ENCODE measurements at places on chromosomes 1 and 21.
A peak's percentile ranks its signal among the peaks of the same experiment; 100 is the strongest.

- no peak for DNase-seq
Observed at GRCh38 chr1:78090472-78091133, 44.8 kb downstream of the GIPC2 start.

- DNase-seq = no peak
Observed at GRCh38 chr1:166221316-166221715, 54.5 kb upstream of the FAM78B start.

GRCh38 chr1:113691184-113691583, 68.1 kb downstream of the PHTF1 start:
- peak; percentile 72 for DNase-seq

DNA sequence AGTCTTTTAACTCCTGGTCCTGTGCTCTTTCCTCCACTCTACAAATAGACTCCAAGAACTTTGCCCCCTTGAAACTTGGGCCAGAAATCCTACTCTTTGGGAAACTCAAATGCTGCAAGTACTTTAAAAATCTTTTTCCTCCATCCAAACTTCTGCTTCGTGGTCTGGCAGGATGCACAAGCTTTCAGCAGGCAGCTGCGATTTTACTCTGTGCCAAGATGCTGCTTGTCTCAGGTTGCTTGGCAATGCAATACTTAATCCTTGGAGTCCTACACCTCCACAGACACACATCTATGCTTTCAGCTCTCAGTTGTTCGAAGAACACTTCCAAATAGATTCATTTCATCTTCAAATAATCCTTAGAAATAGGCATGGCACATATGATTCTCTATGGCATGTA, 435.3 kb upstream of the USP24 start:
- no peak for DNase-seq

DNA sequence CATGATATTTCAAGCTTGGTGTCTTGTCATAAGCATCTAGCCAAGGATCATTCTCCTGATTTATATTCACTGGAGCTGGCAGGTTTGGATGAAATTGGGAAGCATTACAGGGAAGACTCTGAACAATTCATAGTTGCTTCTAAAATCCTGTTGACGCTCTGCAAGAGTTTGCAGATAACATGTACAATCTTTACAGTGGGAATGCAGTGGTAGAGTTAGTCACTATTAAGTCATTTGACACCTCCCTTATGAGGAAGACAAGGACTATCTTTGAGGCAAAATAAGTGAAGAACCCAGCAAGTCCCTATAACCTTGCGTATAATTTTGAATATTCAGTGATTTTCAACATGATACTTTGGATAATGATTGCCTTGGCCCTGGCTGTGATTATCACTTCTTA, 45.3 kb upstream of the CRB1 start:
- no peak for DNase-seq

DNA sequence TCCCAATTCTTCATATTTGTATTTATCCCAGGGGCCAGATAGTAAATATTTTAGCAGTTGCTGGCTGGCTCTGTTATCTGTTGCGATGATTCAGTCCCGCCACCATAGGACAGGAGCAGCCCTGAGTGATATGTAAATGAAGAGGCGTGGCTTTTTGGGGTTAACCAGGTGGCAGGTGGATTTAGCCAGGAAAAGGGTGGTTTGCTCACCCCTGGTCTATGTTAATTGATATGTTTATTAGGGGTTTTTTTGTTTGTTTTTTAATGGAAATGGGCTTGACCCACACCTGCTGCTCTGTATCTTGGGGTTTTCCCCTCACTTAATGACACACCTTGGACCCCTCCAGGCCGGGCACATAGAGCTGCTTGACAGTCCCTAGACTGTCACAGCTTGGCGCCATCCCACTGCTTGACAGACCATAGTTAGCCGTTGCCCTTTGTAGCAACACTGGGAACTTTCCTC, 62.8 kb downstream of the PIK3CD start:
- peak; percentile 58 for DNase-seq

DNA sequence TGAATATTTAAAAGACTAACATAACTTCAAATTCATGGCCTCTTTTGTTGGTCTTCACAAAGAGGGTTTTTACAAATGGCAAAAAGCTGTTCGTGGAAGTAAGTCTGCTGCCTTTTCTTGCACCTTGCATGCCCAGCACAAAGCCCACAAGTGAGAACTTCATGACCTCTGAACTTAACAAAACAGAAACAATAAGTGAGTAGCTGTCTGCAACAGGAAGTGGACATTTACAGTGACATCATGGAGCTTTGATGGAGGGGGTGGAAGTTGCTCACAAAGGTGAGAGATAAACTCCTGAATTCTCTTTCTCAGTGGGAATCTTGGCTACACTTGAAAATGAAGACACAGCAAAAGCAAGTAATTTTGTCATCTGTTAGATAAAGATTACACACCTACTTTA, 303.3 kb upstream of the DEPDC1 start:
- DNase-seq = no peak

DNA sequence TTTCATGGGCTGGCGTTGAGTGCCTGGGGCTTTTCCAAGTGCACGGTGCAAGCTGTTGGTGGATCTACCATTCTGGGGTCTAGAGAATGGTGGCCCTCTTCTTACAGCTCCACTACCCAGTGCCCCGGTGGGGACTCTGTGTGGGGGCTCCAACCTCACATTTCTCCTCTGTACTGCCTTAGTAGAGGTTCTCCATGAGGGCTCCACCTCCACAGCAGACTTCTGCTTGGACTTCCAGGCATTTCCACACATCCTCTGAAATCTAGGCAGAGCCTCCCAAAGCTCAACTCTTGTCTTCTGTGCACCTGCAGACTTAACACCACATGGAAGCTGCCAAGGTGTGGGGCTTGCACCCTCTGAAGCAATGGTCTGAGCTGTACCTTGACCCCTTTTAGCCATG, 82.1 kb downstream of the CCDC18 start:
- no peak for DNase-seq

- DNase-seq = no peak
Observed at GRCh38 chr1:9840176-9840575, 16.4 kb upstream of the CLSTN1 start.

DNA sequence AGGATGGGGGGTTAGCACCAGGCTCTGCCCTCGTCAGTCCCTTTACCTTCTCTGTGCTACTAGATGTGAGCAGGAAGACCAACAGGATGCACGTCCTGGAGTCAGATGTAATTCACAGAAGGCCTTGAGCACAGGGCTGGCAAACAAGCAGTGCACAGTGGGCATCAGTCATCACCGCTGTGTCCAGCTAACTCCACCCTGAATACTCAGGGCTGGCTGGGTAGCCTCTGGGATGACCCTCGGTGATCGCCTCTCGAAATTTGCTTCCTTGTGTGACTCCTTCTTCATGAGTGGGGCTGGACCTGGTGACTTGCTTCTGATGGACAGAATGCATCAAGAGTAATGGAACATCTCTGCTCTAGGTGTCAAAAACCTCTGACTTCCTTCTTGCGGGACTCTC, 92.2 kb upstream of the TMPRSS2 start:
- no peak for DNase-seq

- DNase-seq = no peak
Observed at GRCh38 chr1:232872738-232873137, 67.5 kb downstream of the MAP10 start.

DNA sequence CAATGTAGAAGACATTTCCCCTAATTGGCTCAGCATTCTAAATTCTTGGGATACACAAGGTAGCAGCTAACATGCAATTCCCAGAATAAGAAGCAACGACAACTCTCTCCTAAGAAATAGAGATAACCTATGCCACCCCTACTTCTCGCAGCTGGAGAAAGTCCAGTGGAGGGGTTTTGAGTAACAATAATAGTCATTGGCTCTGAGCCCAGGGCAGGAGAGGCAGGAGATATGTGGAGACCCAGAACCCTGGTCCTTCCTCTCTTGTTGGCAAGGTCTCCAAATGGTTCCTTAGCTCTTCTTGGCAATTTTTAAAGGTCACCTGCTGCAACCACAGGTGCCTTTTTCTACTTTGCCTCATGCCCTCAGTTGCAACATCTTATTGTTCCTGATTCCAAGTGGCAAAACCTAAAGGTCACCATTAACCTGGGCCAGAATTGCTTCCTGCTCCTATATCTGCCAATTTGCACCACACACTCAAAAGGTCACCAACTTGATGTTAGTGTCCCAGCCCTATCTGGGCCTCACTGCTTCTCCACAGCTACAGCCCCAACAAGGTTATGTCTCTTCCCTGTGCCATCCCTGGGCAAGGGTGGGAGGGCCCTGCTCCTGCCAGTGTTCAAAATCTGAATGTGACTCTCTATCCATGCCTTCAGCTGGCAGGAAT, 36.7 kb downstream of the TBX15 start:
- no peak for DNase-seq

- no peak for DNase-seq
Observed at GRCh38 chr1:219883400-219884332, 44.7 kb downstream of the SLC30A10 start.

DNA sequence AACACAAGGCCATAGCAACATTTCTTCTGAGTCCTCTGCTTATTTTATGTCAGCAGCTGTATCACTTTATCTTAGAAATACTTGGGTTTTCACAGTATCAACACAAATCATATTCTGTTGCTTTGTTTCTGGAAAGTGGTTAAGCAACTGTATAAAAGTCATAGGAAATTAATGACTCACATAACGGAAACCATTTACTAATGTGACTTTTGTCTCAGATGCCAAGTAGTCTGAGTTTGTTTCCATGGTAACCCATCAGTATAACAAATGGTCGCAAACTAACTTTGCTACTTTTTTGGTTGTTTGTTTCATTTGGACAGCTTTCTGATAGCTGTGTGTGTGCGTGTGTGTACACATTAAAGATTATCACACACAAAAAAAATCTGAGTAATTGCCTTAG, 31.1 kb downstream of the EEIG2 start:
- DNase-seq = peak; percentile 85

DNA sequence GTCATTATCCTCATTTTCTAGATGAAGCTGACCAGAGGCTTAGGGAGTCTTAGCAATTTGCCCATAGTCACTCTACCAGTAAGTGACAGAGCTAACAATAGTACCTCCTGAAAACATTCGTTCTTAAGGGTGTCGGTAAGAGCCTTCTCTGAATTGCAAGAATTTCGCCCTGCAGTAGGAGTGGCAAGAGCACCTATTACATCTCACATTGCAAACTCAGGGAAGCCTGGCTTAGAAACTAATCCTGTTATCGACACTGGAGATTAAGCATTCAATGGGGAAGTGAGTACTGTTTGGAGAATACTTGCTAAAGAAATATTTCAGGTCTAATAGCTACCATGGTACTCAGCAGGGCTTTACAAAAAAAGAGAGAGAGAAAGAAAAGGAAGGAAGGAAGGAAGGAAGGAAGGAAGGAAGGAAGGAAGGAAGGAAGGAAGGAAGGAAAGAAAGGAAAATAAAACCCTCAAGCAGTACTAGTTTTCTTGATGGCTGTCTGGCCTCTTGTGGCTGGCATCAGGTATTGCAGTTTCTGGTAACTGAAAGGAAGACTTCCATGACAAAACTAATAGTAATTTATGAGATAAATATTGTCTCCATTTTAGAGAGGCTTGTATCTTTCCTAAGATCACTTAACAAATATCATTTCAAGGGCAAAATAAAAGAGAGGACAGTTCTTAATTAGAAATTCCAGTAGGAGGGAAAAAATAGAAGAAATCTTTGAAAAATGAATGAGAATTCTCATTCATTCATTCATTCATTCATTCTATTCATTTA, 10.4 kb downstream of the C1orf226 start:
- DNase-seq = peak; percentile 77

DNA sequence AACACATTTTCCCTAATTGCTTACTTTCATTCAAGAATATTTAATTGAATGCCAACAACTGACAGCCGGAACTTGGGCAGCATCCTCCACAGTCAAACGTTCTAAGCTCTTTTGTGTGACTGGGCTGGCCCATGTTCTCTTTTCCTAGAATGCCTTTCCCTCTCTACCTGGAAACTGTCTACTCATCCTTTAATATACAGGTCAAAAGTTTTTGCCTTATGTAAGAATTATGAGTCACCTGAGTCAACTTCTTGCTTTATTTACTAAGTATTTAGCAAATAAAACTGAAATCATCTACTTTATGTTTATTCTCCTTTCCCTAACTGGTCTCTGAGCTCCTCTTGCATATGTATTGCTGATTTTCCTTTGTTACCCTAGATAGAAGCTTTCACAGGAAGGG, 172.2 kb downstream of the CHRM3 start:
- DNase-seq = no peak

GRCh38 chr21:16376673-16377072, 646.9 kb downstream of the USP25 start:
- no peak for DNase-seq

DNA sequence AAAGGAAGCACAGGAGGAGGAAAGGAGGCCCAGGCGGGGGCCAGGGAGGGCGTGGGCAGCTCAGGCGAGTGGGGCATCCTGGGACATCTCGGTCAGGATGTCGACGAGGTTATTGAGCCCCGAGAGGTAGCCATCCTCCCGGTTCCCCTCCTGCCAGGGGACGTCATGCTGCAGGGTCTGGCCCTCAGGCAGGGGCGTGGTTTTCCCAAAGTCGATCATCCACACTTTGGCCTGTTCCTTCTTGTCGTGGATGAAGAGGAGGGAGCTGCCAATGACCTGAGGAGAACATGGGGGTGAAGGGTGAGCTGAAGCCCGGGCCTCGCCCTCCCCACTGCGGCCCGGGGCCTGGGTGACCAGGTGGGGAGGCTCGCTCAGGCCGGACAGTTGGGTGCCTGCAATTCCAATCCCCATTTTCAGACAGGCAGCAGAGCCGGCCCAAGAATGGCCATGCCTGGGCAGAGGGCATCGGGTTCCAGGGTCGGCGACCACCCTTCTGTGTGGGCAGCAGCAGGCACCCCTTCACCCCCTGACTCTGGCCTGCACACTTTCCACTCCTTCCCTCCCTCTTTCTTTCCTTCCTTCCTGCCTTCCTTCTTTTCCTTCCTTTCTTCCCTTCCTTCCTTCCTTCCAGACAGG, 86.2 kb downstream of the STUM start:
- DNase-seq = no peak

- no peak for DNase-seq
Observed at GRCh38 chr1:48543854-48544253, 71.8 kb upstream of the SPATA6 start.

DNA sequence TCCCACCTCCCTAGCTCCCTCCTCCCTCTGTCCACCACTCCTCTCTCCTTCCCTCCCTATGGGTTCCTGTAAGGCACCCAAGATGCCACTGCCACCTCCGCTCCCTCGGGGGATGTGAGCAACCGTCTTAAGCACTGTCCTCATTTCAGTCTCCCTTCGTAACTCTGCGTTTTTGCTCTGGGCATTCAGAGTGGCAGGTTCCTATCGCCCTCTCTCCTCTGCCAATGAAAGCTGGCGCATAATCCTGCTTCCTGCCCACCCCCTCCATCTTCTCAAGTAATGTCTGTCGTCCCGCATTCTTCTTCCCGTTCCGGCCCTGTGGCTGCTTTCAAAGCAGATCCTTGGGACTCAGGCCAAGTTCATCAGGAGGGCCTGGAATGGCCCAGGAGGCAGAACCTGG, 253.9 kb upstream of the TMEM51 start:
- no peak for DNase-seq
